ENCODE measurements at places on chromosomes 7 and 10.

GRCh38 chr7:9030976-9031375 lies 597.6 kb downstream of the NXPH1 start:
- no peak for DNase-seq

GRCh38 chr10:100327007-100327717 lies 2.9 kb downstream of the PKD2L1 start:
- no peak for DNase-seq

GRCh38 chr7:30846378-30846777 lies 65.3 kb upstream of the AQP1 start:
- peak; percentile 69 for DNase-seq

- DNase-seq = no peak
These were observed 51.6 kb downstream of the CREB3L2 start for GRCh38 chr7:137950263-137950621.

- peak; percentile 65 for DNase-seq
These were observed 147.0 kb downstream of the C1GALT1 start for GRCh38 chr7:7329326-7329725.

DNA sequence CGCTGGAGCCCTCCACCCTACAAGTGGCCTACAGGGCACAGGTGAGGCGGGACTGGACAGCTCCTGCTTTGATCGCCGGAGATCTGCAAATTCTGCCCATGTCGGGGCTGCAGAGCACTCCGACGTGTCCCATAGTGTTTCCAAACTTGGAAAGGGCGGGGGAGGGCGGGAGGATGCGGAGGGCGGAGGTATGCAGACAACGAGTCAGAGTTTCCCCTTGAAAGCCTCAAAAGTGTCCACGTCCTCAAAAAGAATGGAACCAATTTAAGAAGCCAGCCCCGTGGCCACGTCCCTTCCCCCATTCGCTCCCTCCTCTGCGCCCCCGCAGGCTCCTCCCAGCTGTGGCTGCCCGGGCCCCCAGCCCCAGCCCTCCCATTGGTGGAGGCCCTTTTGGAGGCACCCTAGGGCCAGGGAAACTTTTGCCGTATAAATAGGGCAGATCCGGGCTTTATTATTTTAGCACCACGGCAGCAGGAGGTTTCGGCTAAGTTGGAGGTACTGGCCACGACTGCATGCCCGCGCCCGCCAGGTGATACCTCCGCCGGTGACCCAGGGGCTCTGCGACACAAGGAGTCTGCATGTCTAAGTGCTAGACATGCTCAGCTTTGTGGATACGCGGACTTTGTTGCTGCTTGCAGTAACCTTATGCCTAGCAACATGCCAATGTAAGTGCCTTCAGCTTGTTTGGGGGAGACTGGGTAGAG lies at the start of gene COL1A2:
Gene COL1A2 (plus strand): TSS at position 459 of the 704 bp plus-strand sequence. CDS start 137 bp downstream, at position 596.
- no peak for DNase-seq

DNA sequence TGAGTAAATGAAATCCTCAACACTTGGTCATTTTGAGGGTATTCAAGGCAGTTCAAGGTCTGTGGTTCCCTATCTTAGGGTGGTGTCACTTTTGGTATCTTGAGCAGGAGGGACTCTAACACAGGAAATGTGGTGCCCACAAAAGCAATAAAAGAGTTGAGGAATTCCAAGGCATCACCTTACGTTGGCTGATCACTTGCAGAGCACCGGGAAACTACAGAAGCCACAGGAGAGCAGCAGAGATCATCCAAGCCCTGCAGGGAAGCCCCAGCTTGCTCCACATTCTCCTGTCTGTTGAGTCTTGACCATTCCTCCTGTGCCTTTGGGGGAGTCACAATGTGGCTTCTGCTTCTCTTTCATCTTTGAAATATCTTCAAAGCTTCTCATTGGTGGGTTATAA lies 565.8 kb upstream of the ADARB2 start:
- DNase-seq = no peak

GRCh38 chr7:134513169-134513752 lies 14.1 kb upstream of the AKR1B10 start:
- peak; percentile 17 for DNase-seq

GRCh38 chr10:112716076-112716475 lies 234.0 kb upstream of the TCF7L2 start:
- DNase-seq = no peak

GRCh38 chr10:131013281-131013912 lies 298.1 kb downstream of the TCERG1L start:
- no peak for DNase-seq

GRCh38 chr7:47196106-47196645 lies 385.7 kb downstream of the TNS3 start:
- no peak for DNase-seq

DNA sequence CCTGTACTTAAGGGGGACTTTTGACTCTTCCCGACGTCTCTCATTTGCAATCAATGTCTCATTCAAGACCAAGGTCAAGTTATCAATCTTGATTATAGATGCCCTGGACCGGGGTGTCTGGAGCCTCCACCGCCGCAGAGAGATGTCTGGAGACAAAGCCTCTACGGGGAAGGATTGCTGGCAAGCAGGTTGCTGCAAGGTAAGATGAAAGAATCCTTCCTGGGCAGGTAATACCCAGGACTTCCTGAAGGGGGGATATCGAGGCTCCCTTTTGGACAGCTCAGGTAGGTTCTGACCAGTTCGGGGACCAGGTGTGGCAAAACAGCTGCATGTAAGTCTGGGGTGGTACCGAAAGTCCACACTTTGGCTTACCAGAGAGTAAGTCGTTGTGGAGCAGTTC lies 12.5 kb upstream of the CUX1 start:
- no peak for DNase-seq

GRCh38 chr7:18287482-18287881 lies 208.1 kb upstream of the HDAC9 start:
- DNase-seq = no peak

- no peak for DNase-seq
These were observed 8.7 kb downstream of the ZNF37A start for GRCh38 chr10:38102880-38103279.

DNA sequence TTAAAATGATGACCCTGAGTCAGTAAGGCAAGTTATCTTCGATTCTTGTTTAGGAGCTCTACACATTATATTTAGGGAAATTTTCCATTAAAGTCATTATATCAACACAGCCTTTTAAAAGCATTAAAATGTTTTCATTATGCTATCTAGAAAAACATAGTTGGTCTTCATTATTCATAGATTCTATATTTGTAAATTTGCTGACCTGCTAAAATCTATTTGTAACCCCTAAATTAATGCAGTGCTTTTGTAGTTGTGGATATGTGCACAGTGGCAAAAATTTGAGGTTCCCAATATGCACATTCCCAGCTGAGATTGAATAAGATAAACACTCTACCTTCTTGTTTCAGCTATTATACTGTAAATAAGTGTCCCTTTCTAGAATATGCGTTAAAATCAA lies 81.1 kb downstream of the KIF20B start:
- no peak for DNase-seq

DNA sequence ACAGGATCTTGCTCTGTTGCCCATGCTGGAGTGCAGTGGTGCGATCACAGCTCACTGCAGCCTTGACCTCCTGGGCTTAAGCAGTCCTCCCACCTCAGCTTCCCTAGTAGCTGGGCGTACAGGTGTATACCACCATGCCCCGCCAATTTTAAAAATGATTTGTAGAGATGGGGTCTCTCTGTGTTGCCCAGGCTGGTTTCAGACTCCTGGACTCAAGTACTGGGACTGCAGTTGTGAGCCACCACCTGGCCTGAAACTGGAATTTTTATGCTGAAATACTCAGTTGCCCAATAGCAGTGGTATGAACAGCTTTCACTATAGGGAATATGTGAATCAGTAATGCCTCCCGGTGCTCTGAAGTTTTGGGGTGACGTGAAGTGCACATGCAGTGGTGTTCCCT lies 7.6 kb downstream of the ZRANB1 start:
- no peak for DNase-seq

DNA sequence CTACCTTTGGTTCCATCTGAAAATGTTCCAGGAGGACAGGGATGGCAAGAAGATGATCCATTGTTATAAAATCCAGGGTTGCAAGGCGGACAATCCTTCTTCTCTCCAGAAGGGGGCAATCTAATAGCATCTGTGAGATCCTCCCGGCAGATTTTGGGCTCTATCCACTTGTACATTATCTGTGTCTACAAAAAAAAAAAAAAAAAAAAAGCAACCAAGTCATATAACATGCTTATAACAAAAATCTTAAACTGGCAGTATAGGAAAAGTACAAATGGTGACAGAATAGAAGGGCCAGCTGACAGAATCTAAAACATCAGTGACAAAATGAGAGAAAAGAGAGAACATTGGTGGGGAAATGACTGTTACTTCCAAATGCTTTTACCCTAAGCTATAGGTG lies 132.7 kb downstream of the ELAPOR2 start:
- DNase-seq = no peak

DNA sequence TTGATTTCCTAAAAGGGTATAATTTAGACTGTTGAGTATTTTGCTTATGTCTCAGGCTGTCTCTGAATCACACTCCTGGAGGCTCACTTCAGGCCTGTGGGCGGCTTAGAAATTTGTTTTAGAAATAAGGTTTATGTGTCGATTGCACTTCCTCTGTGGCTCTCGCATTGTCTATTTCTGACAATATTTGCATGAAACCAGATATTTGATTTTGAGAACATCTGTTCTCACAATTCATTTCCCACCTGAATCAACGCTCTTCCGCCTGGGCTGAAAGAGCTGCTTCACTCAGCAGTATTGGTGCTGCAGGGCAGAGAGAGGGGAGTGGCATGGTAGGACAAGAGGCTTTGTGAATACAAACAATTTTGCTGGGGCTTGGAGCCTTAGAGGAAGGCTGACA lies 262.0 kb downstream of the ADRA2A start:
- DNase-seq = no peak
